Stimulated activated naive CD8-positive, alpha-beta T cell treated with anti-CD3 and anti-CD28 coated beads, Interleukin-15, amount 100 ng/mL, for 72 hours (primary cell): ENCODE measurements at places on chromosomes 5 and 9.

DNA sequence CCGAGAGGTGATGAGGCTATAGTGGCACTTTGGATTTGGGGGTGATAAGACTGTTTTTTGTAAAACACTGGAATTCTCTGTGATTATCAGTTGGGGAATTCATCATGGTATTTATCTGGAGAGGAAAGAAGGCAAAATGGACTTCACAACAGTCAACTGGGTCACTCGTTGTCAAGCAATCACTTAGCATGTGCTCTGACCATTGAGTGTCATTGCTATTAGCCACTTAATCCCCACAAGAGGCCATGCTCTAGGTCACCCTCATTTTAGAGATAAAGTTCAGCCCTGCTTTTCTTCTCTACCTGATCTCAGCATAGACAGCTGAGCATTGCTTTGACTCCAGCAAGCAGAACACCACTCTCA, 160.1 kb upstream of the PITX1 start:
- DNase-seq: no peak

GRCh38 chr5:96615223-96615622, 47.0 kb upstream of the CAST start:
- no peak for DNase-seq

DNA sequence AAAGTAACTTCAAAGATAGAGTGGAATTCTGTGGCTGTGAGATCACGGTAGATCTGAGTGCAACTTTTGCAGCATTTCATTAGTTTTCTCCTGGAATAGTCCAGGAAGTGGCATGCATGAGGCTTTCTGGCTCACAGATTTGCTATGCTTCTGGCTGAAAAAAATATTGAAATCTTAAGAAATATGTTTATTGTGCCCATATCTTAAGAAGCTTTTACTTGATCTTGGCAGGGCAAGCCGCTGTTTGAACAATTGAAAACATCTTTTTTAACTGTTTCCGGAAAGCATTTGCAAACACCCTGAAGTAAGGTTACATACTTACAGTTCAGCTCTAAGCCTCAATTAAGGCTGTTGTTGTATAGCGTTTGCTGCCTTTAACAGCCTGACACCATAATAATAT, 135.7 kb upstream of the GDNF start:
- DNase-seq: no peak

- DNase-seq: peak; percentile 13
These were observed 33.1 kb upstream of the MVB12B start for GRCh38 chr9:126293522-126293889.

DNA sequence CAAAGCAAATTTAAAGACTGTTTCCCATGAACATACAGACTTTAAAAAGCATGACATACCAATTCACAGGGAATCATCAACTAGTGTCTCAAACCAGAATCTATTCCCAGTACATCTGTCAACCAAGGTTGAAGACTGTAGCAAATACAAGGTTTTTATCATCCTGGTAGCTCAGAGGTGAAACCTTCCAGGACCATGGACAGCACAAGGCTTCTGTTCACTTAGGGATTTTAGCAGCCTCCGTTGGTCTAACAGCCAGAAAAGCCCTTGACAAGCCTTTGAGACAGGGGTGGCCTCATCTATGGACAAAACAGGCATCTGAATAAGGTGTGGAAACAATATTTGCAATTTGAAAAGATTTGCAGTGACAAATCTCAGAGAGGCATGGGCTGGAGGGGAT, 119.0 kb downstream of the TRIM32 start:
- no peak for DNase-seq

GRCh38 chr9:23658376-23659258, 167.4 kb downstream of the ELAVL2 start:
- DNase-seq: no peak

- no peak for DNase-seq
These were observed 15.4 kb downstream of the SLC36A3 start for GRCh38 chr5:151288180-151288579.

DNA sequence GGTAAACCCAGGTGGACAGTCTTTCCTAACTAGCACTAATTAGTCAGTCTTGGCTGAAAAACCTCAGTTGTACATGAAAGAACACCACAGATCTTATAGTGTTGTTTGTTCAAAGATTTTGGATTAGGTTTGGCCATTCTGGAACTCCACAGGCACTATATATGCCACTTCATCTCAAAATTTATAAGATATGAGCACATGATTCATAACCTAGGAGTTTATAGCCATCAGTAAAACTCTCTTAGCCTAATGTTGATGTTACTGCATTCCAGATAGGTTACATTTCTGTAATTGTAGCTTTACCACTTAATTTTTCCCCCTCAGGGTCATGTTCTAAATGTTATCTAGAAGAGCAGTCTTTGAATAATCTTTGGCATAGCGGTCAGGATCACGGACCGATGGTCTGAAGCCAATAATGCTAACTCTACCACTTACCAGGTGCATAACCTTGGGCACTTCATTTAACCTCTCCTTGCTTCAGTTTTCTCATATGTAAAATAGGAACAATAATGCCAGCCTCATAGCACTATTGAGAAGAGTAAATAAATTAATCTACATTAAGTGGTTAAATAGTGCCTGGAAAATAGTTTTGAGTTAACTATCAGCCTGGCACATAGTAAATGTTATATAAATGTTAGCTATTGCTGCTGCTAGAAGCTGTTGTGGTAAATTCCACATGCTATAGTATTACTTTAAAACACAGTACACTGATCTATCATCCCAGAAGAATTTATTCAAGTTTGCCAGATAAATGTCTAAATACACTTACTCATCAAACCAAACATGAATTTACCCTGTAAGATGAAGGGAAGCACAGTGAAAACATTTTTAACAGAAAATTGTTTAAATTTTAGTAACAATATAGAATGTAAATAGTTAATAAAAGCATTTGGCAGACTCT, 743.9 kb downstream of the NR2F1-AS1 start:
- DNase-seq: no peak

- no peak for DNase-seq
These were observed 228.8 kb upstream of the PIK3R1 start for GRCh38 chr5:67986761-67987160.

DNA sequence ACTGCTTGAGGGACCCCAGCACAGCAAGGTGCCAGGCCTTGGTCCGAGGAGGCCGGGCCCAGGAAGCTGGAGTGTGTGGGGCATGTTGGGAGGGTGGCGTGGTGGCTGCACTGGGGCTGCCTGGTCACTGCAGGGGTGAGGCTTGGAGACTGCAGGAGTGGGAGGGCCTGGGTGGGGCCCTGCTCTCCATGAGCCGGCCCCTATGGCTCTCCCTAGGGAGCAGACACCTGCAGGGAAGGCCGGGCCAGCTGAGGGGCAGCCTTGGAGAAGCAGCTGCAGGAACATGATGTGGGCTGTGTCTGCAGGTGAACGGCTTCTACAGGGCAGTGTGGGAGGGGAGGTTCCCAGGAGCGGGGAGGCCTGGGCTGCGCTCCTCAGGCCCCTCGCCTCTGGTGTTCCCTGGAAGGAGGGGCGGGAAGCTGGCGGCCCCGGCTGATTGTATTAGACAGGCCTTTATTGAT, 41.7 kb upstream of the TMEM250 start:
- DNase-seq: no peak

DNA sequence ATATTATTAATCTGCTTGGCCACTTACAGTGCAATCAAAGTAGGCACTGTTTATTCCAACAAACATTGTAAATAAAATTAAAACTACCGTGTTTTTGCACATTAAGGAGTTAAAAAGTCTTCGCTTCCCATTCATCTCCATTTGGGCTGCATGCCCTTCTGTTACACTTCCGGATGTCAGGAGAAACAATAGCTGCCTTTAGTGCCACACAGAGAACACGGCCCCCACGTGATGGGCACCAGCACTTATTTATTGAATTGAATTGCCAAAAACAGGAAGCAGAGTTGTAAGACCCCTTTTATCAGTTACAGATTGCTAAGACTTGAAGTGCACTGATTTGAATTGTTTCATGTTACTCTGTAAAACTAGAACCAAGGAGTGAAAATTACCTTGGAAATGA, 80.4 kb downstream of the LHFPL2 start:
- no peak for DNase-seq

GRCh38 chr5:135129307-135129706, 95.3 kb upstream of the PITX1 start:
- DNase-seq: no peak

DNA sequence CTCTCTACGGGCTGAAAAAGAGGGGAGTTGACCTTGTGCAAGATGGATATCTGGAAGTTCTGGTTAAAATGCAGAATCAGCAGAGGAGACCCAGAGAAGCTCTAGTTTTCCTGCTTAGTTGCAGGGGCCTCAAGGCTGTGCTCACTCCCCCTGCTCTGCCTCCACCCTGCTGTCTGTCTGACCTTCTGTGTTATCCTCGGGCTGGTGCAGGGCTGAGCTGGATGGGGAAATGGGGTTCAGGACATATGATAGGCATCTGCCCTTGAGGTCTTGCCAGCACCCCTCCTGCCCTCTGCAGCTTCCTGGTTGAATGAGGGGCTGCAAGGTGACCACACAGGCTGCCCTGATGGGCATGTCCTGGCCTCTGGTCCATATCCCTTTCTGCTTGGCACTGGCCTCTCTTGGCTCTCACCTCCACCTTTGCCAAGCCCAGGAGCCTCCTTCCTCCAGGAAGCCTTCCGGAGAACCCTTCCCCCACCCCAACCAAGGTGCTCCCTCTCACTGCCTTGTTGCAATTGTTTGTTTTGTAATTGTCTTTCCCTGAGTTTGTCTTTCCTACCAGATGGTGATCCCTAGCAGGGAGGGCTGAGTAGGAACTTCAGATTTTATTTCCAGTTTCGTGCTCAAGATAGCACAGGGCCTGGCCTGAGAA, 1.3 kb downstream of the TMEM268 start:
- DNase-seq: no peak

DNA sequence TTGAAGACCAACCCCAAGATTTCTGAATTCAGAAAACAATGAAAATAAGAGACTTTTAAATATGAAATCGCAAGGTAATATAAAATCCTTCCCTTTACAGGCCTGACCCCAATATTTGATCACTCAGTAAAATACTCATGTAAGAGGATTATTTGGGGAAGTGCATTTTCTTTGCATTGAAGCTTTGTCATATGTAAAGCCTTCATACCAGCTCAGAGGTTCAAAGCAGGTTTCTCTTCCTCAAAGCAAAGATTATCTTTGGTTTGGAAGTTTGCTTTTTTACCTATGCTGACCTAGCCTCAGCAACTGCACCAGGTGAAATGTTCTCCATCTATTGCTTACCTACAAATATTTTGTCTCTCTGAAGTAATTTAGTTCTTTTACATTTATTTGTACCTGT, 106.5 kb upstream of the PARP8 start:
- DNase-seq: no peak

DNA sequence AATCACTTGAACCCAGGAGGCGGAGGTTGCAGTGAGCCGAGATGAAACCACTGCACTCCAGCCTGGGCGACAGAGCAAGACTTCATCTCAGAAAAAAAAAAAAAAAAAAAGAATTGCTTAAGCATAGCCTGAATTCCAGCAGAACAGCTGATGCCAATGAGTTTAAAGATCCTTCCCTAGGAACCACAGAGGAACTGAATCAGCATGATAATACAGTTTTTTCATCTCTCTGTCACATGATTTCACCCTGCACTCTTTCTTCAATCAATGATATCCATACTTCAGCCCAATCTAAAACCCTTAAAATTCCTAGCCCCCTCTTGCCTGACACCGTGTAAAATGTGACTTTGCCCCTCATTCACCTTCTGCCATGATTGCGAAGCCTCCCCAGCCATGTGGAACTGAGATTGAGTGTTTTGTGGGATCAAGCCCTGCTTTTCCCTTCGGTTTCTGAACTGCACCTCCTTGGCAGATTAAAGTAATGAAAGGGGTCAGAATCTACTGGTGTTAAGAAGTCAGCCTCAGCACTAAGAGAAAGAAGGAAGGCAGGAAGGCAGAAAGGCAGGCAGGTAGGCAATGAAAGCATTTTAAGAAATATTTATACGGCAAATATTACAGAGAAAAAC, 20.9 kb upstream of the DMXL1 start:
- DNase-seq: no peak

GRCh38 chr9:93114984-93115335, 18.9 kb downstream of the CARD19 start:
- no peak for DNase-seq

- DNase-seq: no peak
These were observed 2.0 kb downstream of the TENT4A start for GRCh38 chr5:6715271-6715670.

DNA sequence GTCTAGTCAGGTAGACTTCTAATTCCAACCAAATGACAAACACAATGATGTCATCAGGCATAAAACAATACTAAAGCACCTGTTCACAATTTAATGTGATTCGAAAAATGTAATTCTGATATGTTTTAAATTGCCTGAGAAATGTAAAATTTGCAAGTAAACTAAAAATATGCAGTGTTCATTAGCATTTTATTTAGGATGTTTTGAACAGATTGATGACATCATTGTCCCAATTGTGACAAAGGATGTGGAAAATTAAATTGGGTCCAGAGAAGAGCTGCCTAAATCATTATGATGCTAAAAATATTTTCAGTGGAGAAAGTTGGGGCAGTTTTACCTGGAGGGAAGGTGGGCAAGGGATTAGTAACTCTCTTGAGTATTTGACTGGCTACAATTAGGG, 86.5 kb downstream of the CFAP90 start:
- no peak for DNase-seq

- DNase-seq: no peak
These were observed 389.6 kb downstream of the YTHDC2 start for GRCh38 chr5:113902917-113903660.

- no peak for DNase-seq
These were observed 39.2 kb downstream of the ARRDC3 start for GRCh38 chr5:91343916-91344315.

DNA sequence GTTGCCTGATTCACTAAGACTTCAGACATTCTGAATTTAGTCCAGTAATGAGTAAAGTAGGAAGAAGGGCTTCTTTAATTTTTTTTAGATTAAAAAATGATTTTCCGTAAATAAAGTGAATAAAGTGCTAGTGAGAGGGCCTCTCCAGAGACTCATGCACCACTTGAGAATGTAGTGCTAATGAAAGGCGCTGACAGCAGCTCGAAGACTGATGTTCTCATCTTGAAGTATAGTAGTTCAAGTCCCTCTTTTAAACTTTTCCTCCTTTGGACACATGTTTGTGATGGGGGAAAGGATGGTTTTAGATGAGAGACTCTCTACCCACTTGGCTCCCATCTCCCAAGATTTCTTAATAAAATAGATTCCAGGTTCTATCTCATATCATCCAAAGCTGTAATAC, 48.5 kb downstream of the G3BP1 start:
- DNase-seq: no peak

DNA sequence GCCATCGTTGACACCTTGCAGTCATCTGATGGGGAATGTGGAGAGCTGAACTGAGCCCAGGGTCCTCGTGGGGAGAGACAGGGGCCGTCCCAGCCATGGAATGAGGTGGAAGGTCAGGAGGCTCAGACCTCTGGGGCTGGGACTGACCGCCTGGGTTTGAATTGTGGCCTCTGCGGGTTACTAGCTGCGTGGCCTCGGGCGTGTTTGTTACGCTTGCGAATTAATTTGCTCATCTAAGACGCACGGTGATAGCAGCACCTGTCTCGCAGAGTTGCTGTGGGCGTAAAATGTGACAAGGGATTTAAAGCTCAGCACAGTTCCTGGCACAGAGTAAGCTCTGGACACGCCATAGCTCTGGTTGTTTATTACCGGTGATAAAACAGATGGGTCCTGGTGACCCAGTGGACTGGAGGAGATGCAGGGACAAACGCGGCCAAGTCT, 19.4 kb upstream of the DAB2IP start:
- DNase-seq: no peak

GRCh38 chr5:3102531-3102930, 351.1 kb upstream of the IRX2 start:
- no peak for DNase-seq

- no peak for DNase-seq
These were observed 22.4 kb upstream of the LTC4S start for GRCh38 chr5:179771311-179771895.
